ENCODE measurements at places on chromosomes 12 and 14. TPM values are rescaled to one million over a fixed set of nuclear protein-coding genes. Genes with fewer than 3 reads are reported as not detected.
A peak's percentile ranks its signal among the peaks of the same experiment; 100 is the strongest.

DNA sequence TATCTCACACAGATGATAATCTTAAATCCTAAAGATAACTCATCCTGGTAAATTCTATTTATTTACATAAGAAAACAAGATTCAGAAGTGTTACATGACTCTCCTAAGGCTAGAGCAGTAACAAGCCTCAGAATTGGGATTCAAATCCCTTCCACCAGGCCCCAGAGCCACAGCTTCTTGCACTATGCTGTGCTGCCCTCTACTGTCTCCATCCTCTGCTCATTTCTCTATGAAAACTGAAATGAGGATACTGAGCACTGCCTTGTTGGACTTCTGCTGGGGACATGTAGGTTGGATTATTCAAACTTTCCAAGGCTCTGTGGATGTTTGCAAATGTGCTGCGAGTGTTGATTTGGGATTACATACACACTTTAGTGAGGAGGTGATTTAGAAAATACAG, 23.5 kb upstream of the C12orf50 start:
- DNase-seq = peak; percentile 37

GRCh38 chr14:102630881-102631280, 38.4 kb downstream of the RCOR1 start:
- peak; percentile 67 for DNase-seq

- no peak for DNase-seq
Observed at GRCh38 chr14:83171761-83172160, 1638.1 kb upstream of the SEL1L start.

DNA sequence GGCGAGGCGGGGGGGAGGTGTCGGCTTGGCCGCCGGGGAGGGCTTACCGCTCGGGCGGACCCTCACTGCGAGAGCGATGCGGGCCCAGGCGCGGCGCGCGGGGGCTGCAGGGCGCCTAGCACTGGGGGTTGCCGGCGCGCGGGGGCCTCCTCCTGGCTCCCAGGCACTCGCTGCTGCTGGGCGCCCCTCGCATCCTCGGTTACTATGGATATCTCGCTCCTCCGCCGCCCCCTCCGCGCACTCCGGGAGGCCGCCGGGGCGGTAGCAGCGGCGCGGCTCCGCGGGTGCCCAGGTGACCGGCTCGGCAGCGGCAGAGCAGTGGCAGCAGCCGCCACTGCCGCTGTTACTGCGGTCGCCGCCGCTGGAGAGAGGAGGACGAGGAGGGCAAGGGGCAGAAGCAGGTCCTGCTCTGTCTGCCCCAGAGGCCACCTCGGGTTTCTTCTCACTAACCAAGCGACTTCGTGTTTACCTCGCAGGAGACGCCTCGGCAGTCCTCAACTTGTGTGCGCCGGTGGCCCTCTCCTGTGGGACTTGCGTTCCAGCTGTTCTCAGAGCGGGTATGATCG, 250.1 kb downstream of the APAF1 start:
- no peak for DNase-seq

GRCh38 chr14:31536201-31536960, 24.8 kb upstream of the NUBPL start:
- DNase-seq = no peak

RNASE2 gene
- not detected for total RNA-seq

- no peak for DNase-seq
Observed at GRCh38 chr12:95590775-95591174, 39.5 kb upstream of the USP44 start.

DNA sequence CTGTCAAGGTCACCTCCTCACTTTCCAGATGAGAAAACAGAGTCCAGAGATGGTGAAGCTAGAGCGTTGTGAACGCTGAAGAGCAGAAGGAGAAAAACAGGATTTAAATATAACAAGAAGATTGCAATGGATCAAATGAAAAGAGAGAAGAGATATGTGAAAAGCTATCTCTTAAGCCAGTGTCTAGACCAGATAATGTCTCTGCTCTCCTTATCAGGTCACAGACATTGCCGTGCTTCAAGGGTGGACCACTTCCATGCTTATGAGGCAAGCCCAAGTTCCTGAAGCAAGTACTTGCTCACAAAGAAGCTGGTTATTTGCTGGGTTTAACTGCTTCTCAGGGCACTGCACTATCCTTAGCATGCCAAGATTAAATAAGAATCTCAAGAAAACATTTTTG, 31.6 kb upstream of the FRS2 start:
- no peak for DNase-seq

CLEC4C gene
- total RNA-seq = not detected

BEST3 gene
- total RNA-seq = under 0.01 TPM

- DNase-seq = no peak
Observed at GRCh38 chr12:78392918-78393317, 471.7 kb upstream of the SYT1 start.

DNA sequence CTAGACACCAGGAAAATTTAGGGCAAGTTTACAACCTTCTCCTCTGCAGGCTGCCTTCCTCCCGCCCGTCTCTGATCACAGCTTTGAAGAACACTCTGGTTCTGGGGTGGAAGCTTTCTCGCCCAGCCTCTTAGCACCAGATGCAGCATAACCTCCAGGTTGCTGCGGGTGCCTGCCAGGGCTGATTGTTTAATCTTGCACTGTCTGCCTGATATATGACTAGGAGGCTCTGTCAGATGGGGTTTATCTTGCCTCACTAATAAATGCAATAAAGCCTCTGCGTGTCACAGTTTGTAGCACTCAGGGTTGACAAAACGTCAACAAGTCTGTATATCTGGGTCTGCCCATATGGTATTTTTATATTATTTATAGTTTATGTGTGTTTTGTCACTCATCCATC, 388.2 kb downstream of the FUT8 start:
- DNase-seq = no peak

GRCh38 chr14:72643317-72643801, 250.5 kb downstream of the DPF3 start:
- peak; percentile 98 for DNase-seq

DNA sequence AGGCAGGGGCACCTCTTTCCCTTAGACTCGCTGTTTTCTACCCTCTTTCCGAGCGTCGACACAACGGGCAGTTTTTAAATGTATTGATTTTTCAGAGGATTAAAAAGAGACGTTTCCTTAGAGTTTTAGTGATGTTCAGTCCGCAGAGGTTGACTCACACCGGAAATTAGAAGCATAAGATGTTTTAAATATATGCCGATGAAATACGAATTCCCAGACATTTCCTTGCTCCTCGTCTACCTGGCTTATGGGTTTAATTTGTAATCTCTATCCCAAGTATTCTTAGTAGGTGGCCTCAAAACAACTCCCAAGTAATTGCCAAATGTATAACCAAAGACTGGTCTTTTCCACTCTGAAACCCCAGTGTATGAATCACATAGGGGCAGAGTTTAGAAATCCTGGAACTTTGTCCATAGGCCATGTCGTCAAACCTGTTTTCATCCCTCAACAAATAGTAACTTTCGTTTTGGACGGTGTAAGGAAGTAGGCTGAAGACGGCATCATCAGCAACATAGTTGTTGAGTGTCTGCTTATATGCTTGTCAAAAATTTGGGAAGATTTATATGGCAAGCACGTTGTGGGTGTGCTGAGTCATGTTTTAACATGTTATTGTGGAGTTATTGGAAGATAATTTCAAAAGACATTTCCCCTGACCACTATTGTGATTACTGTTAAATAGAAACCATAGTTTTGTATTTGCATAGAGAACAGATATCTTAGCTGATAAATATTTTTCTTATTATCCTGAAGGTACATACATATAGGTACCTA, 824 bp downstream of the TBK1 start:
- peak; percentile 66 for DNase-seq

SCNN1A gene
- total RNA-seq = 0.22 TPM

ITGB7 gene
- total RNA-seq = not detected

GRCh38 chr12:132262256-132263060, 66.9 kb downstream of the GALNT9 start:
- no peak for DNase-seq

- no peak for DNase-seq
Observed at GRCh38 chr14:101881426-101881825, 82.9 kb upstream of the DYNC1H1 start.

DNA sequence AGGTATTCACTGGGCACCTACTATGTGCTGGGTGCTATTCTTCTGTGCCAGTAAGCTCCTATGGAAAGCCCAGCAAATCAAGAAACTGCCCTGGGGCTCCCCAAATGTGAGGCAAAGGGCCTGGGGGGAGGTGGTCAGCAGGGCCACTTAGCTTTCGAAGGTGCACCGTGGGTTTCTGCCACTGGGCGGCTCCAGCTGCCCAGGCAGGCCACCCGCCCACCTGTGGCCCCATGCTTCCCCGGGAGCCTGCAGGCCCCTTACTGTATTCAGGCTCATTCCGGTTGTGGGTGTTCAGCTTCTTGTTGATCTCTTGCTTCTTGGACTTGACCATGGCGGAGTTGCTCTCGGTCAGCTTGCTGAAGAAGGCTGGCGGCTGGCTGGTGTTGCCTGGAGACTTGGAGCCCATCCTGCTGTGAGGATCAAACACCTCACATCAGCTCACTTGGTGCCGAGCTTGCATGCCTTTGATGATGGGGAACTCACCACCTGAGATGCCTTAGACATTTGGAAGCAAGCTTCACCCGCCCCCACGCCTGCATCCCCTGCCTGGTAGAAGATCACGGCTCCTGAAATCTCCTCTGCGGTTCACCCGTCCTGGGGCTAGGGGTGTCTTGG, 37.3 kb downstream of the RFLNA start:
- no peak for DNase-seq

DNA sequence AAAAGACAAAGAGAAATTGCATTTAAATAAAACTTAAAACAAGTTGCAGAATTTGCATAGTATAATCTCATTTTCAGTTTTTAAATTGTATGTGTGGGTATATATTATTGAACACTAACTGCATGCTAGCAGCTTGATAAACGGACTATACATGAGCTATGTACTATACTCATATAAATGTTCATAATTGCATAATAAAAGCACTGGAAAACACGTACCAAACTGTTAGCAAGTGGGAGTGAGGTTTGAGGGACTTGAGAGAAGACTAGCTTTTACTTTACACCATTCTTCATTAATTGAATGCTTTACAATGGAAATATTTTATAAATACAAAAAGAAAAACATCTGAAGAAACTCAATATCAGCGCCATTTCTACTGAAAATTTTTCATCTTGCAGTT, 32.2 kb upstream of the MDM1 start:
- no peak for DNase-seq

GRCh38 chr12:109461846-109462756, 15.0 kb downstream of the KCTD10 start:
- peak; percentile 69 for DNase-seq

PSEN1 gene
- total RNA-seq = 30.1 TPM

DNA sequence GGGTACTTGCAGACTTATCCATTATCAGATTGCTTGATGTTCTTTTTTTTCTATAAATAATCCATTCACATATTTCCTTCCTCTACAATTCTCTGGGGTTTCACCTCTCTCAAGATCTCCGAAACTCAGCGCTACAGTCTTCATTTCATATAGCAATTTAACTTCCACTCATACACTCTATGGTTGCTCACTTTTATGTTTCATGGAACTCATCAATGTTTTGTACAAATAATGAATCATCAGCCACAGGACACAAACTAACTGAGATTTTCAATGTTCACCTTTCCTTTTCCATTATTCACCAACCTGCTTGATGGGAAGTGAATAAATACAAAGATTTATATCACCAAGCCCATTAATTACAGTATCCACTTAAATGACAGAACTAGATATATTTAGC, 534.7 kb downstream of the LRFN5 start:
- DNase-seq = no peak

HELB gene
- total RNA-seq = 1.2 TPM

DNA sequence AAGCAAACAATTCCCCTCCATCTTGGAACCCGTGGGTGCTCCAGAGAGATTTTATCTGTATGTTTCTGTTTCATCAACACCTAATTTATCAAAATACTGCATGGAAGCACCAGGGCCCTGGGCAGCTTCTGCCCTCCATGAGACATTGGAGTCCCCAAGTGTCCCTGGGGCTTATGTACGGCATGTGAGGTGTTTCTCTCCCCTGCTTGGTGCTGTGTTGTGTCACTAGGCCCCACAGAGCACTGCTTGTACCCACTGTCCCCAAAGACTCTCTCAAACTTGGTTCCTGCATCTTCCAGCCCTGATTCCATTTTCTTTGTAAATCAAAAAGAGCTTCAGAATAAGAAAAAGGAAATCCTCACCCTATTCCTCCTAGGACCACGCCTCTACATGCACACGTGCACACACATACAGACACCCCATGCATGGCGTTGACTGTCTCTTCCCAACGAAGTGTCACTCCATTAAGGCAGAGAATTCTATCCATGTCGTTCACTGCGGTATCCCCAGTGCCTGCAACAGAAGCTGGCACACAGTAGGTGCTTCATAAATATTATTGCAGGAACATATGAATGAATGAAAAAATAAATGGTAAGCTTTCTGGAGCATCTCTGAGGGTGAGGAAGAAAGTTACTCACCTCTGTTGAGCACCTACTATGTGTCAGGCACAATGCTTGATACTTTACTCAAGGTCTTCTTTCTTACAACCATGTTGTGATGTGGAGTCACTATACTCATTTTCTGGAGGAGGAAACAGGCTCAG, 191.6 kb downstream of the DICER1 start:
- DNase-seq = no peak

ATP5F1B gene
- total RNA-seq = 444 TPM

HNF1A gene
- total RNA-seq = not detected

- peak; percentile 97 for DNase-seq
Observed at GRCh38 chr12:10220398-10221077, 7.9 kb downstream of the GABARAPL1 start.

PMCH gene
- not detected for total RNA-seq

DNA sequence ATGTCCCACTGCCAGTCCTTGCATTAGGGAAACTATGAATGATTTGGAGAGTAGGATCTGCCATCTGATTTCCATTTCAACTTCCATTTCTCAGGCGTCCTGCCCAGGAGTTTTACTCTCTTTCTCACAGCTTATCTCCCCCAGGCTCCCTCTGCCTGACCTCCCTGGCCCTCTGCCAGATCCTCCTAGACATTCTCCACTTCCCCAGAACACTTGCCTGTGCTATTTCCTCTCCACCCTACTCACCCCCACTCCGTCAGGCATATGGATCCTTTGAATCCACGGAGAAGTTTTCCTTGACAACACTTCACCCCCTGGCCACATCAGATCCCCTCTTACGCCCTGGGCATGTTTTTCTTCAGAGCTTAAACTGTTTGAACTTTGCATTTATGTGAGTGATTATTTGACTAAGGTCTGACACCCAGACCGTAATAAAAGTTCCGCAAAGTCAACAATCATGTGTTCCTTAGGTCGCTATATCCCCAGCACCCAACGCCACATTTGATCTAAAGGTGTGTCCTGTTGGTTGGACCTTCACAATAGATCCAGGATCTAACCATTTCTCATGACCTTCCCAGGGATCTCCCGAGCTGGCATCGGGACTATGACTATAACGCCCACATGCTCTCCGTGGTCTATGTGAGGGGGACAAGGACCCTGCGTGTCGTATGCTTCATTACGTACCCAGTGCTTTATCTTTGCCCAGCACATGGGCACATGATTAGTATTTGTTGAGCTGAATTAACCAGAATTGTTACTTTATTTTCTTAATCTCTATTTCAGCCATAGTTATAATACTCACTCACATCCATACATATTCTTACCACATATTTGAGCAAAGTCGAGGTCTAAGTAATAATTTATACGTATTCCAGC, 255.8 kb upstream of the FOXN3 start:
- DNase-seq = peak; percentile 37

CINP gene
- 41.7 TPM for total RNA-seq

Measured in lung microvascular endothelial cell (primary cell).